ENCODE measurements at places on chromosomes 16 and 17. TPM values are rescaled to one million over a fixed set of nuclear protein-coding genes. Genes with fewer than 3 reads are reported as not detected.

The NLRC3 gene
- total RNA-seq, result 0.05 TPM

The SLC13A5 gene
- not detected for total RNA-seq

The IRX3 gene
- 14.1 TPM for total RNA-seq

The MYADML2 gene
- 0.81 TPM for total RNA-seq

The ACOX1 gene
- 34.8 TPM for total RNA-seq

The TANC2 gene
- 12.4 TPM for total RNA-seq

The OSGIN1 gene
- 2.1 TPM for total RNA-seq

The DNAJA3 gene
- total RNA-seq, result 56.7 TPM

The ADAMTS18 gene
- 0.28 TPM for total RNA-seq

The SNX20 gene
- not detected for total RNA-seq

The WFIKKN1 gene
- total RNA-seq, result 0.04 TPM

The ALOX15 gene
- total RNA-seq, result 3.6 TPM

The SLC35G3 gene
- not detected for total RNA-seq

The KRTAP2-3 gene
- not detected for total RNA-seq

The PIK3R5 gene
- total RNA-seq, result not detected

The ITGA2B gene
- 0.38 TPM for total RNA-seq

The EME1 gene
- 20.8 TPM for total RNA-seq

The VMO1 gene
- total RNA-seq, result 4.3 TPM

The BICDL2 gene
- total RNA-seq, result not detected

The NPIPB9 gene
- total RNA-seq, result 1.1 TPM

The DNAH2 gene
- total RNA-seq, result not detected

The EIF1 gene
- total RNA-seq, result 107 TPM
